Motor neuron (in vitro differentiated cells): ENCODE measurements at places on chromosomes 4 and X. TPM values are rescaled to one million over a fixed set of nuclear protein-coding genes. Genes with fewer than 3 reads are reported as not detected.

GRCh38 chr4:65923616-65924015 lies 253.3 kb upstream of the EPHA5 start:
- ATAC-seq, result no peak

GRCh38 chr4:1330761-1331590 lies 16.0 kb upstream of the UVSSA start:
- ATAC-seq, result no peak

DNA sequence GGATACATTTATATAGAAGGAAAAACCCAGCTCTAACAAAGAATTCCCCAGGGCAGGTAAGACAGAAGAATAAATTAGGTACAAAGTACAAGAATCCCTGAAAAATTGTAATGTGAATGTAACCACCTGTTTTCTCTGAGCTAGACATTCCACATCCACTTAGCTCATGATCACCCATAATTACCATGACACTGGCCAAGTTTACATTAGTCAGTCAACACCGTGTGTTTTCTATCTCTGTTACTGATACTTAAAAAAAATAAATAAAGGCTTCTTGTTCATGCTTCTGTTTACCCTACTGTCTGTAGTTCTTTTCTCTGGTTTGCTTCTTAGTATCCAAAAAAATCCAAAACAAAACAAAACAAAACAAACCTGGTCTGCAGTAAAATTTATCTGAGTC lies 66.0 kb downstream of the CBLL2 start:
- ATAC-seq, result peak; percentile 32

DNA sequence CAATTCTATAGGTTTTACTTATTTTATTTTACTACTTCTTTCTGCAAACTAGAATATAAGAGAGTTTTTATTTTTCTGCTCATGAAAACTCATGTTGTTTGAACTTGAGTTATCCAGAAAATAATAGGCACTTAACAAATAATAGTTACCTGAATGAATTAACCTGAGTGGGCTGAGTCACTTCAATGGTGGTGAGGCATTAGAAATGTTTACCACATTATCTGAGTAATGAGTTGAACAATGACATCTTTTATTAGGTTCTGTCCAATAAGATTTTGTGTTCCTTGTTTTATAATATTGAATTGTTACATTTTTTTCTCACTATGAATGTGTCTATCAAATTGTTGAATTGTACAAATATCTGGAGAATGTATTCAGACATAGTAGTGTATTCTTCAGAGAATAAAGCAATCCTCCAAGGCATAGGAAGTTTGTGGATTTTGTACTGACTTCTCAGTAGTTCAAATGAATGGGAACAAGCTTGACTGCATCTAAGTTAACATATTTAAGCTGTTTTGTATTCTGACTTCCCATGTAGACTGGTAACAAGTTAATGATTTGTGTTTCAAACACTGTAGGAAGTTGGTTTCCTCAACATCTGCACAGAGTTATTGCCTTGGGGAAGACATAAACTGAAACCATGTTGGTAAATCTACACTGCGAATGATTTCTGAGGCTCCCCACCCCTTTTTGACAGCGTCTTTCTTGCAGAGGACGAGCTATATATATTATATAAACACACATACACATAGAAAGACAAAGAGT lies 1808.9 kb upstream of the TENM3 start:
- no peak for ATAC-seq

- no peak for ATAC-seq
Observed at GRCh38 chr4:145446184-145446583, 35.5 kb upstream of the SMAD1 start.

- ATAC-seq, result no peak
Observed at GRCh38 chrX:124358800-124359383, 12.5 kb downstream of the SH2D1A start.

DNA sequence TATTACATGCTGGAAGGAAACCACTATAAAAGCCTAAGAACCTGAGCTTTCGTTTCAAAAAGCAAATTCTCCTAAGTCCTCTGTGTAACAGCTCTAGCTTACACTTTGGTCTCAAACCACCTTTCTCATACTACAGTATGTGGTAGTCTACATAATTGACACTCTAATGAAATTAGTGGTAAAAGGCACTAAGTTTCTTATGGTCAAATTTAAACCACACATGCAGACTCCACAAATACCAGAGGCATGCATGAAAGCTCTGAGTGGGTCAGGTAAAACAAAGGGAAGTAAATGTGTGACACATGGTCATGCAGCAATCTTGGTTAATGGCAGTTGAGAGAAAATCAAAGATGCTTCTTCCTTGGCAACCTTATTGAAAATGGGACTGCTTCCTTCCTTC lies 187.8 kb downstream of the CCNG2 start:
- no peak for ATAC-seq

Gene ARHGAP6
- total RNA-seq, result 0.95 and 1.4 TPM in 2 replicates

- no peak for ATAC-seq
Observed at GRCh38 chr4:57866468-57867171, 756.4 kb upstream of the IGFBP7 start.

DNA sequence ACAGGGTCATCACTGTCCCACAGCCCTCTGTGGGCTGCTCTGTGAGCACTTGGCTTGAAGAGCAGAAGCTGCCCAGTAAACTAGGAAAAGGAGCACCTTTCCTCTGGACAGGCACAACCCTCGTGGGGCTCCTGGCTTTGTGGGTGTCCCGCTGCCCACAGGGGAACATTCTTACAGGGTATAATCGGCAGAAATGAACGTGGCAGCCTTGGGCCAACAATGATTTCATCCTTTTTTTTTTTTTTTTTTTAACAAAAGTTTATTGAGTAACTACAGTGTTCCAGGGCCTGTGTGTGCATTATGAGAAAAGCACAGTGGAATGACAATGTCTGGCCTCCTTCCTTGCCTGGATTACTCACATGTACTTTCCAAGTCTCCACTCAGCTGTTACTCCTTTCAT lies 197.2 kb downstream of the PDGFC start:
- ATAC-seq, result no peak

Gene GPR143
- total RNA-seq, result 1.1 and 1.4 TPM in 2 replicates

Gene LGI2
- 7.8 and 9.0 TPM in 2 replicates for total RNA-seq

GRCh38 chr4:124144238-124144654 lies 568.3 kb downstream of the ANKRD50 start:
- ATAC-seq, result no peak

DNA sequence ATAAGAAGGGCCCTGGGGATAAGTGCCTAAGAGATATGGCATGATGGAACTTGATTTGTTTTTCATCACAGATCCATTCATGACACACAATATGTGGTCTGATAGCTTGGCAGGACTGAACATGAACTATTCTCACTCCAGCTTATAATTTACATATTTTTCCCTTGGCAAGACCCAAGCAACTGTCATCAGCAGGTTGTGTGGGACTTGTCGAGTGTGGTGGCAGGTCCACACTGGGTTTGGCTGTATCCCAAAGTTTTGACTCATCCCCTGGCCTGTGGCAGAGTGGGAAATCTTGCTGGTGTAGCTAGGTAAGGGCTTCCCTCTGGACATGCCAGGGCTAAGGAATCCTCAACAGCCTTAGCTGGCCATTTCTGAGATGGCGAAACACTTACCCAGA lies 81.0 kb upstream of the STIM2 start:
- peak; percentile 32 for ATAC-seq

- no peak for ATAC-seq
Observed at GRCh38 chr4:158870282-158870625, 101.4 kb downstream of the FNIP2 start.

DNA sequence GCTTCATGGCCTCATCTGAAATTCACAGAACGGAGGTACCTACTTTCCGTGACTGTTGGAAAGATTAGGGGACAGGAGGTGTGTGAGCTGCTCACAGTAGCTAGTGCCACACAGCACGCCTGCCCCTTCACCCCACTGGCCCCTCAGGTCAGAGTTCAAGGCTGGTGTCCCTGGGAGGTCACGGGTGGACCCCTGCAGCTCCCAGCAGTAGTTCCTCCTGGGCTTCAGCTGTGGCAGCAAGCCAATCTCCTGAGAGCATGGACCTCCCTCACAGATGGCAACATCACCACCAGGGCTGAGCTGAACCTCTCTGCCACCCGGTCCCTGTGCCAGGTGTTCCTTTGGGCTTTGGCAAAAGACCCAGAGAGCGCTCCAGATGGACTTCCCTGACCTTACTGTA lies 1.8 kb downstream of the IDH3G start:
- ATAC-seq, result no peak

DNA sequence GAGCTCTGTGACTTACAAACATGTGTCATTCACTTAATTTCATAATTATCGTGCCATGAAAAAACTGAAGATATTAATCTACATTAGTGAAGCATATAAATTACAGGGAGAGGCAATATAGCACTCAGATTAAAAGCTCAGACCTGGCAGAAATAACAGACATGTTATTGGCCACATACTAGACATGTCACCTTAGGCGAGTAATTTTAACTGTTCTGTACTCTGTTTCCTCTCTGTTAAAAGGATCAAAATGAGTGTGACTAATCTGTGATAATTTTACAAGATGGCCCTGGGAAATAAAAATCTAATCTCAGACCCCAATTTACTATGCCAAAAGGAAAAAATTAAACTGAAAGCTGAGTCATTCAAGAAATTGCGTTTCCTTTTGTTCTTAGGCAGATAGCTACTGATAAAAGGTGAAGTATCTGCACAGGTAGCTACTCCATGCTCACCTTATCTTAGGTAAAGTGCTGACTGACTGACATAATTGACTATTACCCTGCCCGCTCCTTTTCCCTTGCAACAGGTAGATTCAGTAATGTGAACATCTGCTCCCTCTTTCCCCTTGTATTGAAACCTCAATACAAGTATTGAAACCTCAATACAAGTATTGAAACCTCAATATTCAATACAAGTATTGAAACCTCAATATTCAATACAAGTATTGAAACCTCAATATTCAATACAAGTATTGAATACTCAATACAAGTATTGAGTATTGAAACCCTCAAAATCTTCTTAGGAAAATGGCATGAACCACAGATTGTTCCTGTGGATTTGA lies 33.2 kb downstream of the RELL1 start:
- ATAC-seq, result no peak

DNA sequence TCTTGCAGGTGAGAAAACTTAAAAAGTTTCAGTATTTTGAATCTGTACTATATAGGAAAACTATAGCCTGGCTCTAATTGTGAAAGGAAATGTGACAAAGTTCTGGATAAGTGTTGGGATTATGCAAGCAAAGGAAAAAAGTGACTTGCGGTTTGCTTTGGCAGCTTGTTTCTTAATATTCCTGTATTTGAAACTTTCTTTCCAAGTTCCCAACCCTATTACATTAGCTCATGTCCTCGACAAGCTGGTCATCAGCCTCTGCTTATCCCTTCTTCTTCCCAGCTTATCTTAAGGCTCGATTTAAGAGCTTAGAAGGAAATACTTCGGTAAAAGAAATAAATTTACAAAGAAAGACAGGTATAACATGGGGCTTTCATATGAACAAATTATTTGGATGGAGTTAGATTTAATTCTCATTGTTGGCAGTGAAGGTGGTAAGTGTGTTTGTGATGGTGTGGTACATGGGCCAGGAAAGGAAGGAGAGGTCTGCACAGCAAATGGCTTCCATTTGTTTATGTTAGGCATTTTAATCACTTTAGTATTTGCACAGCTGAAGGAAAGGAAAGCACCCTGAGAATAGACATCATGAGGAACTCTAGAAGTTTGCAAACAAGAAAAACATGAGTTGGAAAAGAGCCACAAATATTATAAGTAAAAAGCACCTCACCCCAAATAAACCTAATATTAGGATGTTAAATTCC lies 5.1 kb upstream of the MYOZ2 start:
- no peak for ATAC-seq

DNA sequence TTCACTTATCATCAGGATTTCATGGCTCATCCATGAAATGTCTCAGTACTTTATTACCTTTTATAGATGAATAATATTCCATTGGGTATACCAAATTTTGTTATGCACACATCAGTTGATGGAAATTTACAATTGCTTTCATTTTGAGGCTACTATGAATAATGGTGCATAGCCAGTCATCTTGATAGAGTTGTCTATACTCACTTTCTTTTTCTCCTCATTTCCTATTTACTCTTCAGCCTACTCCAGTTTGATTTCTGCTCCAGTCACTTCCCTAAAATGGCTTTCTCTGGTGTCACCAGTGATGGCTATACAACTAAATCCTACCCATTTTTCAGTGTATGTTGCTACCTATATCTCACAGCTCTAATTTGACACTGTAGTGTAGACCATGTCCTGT lies 743.5 kb upstream of the MAGEB2 start:
- no peak for ATAC-seq

Gene TLR1
- total RNA-seq, result 0.49 and 0.52 TPM in 2 replicates

GRCh38 chr4:82247171-82247570 lies 126.6 kb downstream of the HNRNPD start:
- ATAC-seq, result no peak

GRCh38 chr4:41554905-41555304 lies 16.9 kb downstream of the LIMCH1 start:
- ATAC-seq, result no peak

GRCh38 chr4:3710451-3711182 lies 55.6 kb upstream of the ADRA2C start:
- peak; percentile 91 for ATAC-seq

DNA sequence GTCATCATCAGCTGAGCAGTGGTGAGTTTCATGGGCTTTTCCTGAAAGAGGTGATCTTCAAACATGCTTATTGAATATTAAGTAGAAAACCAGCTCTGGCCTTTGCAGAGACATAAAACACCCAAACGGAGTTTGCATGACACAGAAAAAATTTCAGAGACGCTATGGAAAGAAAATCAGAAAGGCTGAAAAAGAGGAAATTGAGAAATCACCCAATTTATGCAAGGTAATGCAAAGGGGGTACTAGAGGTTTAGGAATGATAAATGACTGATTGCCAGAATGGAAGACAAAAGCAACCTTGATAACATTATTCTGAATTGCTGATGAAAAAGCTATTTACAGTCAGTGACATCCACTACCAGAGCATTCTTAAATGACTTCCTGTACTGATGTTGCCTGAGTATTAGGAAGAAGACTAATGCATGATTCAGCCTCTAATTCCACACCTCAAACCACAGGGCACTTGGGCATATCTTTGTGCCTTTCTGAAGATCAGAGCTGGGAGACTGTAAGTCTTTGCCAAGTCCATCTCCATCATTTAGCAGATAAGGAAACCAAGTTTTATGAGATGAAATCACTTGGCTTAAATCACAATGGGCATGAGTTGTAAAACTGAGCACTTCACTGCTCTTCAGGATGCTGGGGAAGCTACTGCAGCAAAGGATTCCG lies 565.7 kb downstream of the PPARGC1A start:
- ATAC-seq, result peak; percentile 40

GRCh38 chrX:68934922-68935321 lies 106.1 kb downstream of the EFNB1 start:
- ATAC-seq, result no peak

Gene BMP3
- total RNA-seq, result 2.9 and 3.0 TPM in 2 replicates

Gene KIT
- 8.7 and 11.5 TPM in 2 replicates for total RNA-seq

Gene RASL11B
- total RNA-seq, result 2.0 and 2.8 TPM in 2 replicates

Gene GPR82
- 2.3 and 3.3 TPM in 2 replicates for total RNA-seq

DNA sequence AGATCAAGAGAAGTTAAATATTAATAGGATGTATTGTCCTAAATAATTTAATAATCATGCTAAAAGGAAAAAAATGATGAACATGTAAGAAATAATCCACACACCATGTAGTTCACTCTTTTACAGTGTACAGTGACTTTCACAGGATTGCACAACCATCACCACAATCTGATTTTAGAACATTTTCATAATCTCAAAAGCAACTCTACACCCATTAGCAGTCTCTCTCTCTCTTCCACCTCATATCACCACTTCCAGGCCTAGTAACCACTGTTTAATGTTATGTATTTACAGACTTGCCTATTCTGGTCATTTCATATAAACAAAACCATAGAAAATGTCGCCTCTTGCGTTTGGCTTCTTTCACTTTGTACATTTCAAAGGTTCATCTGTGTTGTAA lies 153.4 kb downstream of the FSTL5 start:
- ATAC-seq, result no peak

Gene AADAT
- 18.6 and 19.0 TPM in 2 replicates for total RNA-seq

- no peak for ATAC-seq
Observed at GRCh38 chr4:123403080-123403604, 6.5 kb downstream of the SPRY1 start.
